ENCODE measurements at places on chromosomes 4 and X.

DNA sequence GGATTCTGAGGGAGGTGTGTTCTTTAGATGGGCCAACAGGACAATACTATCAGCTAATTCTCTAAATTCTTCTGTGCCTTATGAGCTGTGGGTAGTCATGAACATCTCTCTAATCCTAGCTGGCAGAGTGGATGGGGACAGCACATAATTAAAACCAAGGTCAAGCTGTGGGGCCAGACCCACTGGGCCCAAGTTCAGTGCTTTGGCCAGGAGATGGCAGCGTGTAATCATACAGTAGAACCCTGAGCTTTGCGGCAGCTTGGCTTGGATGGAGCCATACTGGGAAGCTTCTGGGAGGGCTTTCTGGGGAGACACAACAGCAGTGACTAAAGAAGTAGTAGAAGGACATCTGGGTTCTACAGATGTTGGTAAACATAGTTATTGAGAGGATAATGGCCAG is 140.3 kb upstream of the CXCL13 start:
- DNase-seq: no peak

DNA sequence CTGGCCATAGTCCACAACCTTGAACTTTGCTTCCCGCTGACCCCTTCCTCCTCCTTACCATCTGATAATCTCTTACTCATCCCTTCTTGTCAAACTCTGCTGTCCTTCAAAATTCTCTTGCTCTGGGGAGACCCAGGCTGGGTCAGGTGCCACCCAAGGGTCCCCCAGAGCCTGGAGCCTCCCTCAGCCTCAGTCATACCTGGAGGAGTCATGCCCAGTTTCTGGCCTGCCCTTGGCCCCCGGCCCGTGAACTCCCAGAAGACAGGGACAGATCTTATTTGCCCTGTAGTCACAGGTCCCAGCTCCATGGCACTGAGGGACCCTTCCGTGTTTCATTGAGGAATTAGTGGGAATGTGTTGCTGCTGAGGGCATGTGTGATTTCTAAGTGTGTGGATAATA is 4.7 kb upstream of the GPR78 start:
- no peak for DNase-seq

- DNase-seq: no peak
Measured at GRCh38 chrX:24479924-24480323, 14.8 kb downstream of the PDK3 start.

GRCh38 chrX:31870267-31870666 is 798.4 kb upstream of the FTHL17 start:
- no peak for DNase-seq

DNA sequence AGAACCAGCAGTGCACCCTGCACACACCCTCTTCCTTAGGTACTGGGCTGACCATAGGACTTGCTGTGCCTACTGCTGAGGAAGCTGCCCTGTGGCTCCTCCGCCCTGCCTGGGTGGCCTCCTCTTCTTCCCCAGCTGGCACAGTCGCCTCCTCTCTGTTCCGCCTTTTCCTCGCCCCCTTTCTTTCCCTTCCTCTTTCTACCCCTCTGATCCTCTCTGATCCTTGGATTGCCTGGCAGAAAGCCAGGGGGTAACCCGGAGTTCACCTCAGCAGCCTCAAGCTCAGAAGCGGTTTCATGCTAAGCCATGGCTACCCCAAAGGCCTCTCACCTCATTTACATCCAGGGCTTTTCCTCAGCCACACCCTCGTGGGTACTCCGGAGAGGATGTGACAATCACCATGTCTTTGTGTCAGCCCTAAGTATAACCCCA is 136.2 kb downstream of the SMIM20 start:
- DNase-seq: no peak

DNA sequence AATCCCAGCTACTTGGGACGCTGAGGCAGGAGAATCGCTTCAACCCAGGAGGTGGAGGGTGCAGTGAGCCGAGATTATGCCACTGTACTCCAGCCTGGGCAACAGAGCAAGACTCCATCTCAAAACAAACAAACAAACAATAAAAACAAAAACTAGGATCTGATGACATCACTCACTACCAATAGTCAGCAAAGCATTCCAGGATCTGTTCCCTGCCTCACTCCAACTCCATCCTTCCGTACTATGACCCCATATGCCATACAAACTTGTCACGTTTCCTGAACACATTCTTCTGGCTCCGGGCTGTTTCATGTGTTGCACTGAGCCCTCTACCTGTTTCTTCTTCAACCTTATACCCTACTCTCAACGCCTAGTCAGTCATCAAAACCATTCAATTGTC is 47.3 kb downstream of the RBM47 start:
- no peak for DNase-seq
